ENCODE measurements at places on chromosomes 5 and 9. TPM values are rescaled to one million over a fixed set of nuclear protein-coding genes. Genes with fewer than 3 reads are reported as not detected.

DNA sequence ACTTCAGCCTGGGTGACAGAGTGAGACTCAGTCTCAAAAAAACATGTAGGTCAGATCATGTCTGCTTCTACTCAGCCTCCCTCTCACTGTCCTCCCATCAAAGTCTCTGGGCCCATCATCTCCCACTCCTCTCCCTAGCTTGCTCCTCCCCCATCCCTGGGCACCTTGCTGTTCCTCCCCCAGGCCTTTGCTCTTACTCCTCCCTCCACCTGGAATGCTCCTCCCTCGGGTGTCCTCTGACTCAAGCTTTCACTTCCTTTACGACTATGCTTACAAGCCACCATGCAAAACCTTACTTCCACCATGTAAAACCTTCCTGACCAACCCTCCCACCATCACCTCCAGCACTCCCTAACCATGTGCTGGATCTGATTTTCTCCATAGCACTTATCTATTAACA is 51.5 kb downstream of the MTMR12 start:
- peaks cover 23% of the 10 kb centered on the region for H3K36me3 ChIP-seq
- H3K27ac ChIP-seq, result peak overlapping the region; percentile 56
- H3K4me1 ChIP-seq, result peaks cover 14% of the 10 kb centered on the region
- no peak overlapping the region for H3K4me3 ChIP-seq

Gene PFN3
- polyA plus RNA-seq, result not detected

- H3K27me3 ChIP-seq, result peaks cover 7% of the 10 kb centered on the region
- no peaks in the 10 kb centered on the region for H3K36me3 ChIP-seq
- H3K4me1 ChIP-seq, result peaks cover 16% of the 10 kb centered on the region
- H3K4me3 ChIP-seq, result no peak within 1 kb of the TSS
- DNase-seq, result no peak
- H3K27ac ChIP-seq, result no peak within 1 kb of the TSS
Measured at GRCh38 chr5:54985301-54986268, at the start of gene ESM1. Gene ESM1 (minus strand): TSS chr5:54985593. CDS start chr5:54985517, 76 bp downstream.

GRCh38 chr5:79938468-79938867 is 52.6 kb downstream of the MTX3 start:
- no peak overlapping the region for H3K27ac ChIP-seq
- no peak overlapping the region for H3K4me3 ChIP-seq
- H3K4me1 ChIP-seq, result no peaks in the 10 kb centered on the region
- DNase-seq, result no peak

- H3K4me3 ChIP-seq, result no peak overlapping the region
- H3K4me1 ChIP-seq, result peaks cover 17% of the 10 kb centered on the region
- no peaks in the 10 kb centered on the region for H3K27me3 ChIP-seq
- no peaks in the 10 kb centered on the region for H3K36me3 ChIP-seq
Measured at GRCh38 chr5:147855774-147856069, 22.8 kb upstream of the SCGB3A2 start.

GRCh38 chr9:2764353-2764752 is 47.0 kb downstream of the KCNV2 start:
- H3K4me1 ChIP-seq, result no peaks in the 10 kb centered on the region
- no peak for DNase-seq
- peaks cover 11% of the 10 kb centered on the region for H3K36me3 ChIP-seq

Gene DBH
- not detected for polyA plus RNA-seq

GRCh38 chr5:77425998-77426659 is 66.0 kb downstream of the WDR41 start:
- H3K27me3 ChIP-seq, result no peaks in the 10 kb centered on the region
- no peak overlapping the region for H3K27ac ChIP-seq
- no peak for DNase-seq
- no peak overlapping the region for H3K4me3 ChIP-seq
- H3K36me3 ChIP-seq, result peaks cover 34% of the 10 kb centered on the region

- peak; percentile 93 for DNase-seq
- H3K4me1 ChIP-seq, result peaks cover 64% of the 10 kb centered on the region
- H3K4me3 ChIP-seq, result no peak overlapping the region
- H3K27me3 ChIP-seq, result no peaks in the 10 kb centered on the region
- H3K27ac ChIP-seq, result peak overlapping the region; percentile 73
- no peaks in the 10 kb centered on the region for H3K36me3 ChIP-seq
Measured at GRCh38 chr9:76374783-76375559, 19.3 kb downstream of the RFK start.

DNA sequence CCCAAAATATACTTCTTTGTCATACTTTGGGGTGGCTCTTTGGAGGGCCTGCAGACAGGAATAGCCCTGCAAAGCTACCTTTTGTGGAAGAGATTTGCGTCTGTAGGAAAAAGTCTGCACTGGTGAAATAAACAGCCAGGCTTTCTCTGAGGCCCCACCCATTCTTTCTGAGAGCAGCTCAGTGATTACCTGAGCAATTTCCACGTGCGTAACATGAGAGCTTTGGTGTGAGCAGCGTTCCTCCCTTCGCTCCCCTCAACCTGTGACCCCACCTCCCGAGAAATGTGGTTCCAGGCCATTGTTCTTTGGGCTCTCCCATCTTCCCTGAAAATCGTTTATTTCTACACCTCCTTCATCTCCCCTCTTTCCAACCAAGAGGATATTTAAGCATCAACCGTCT is 23.8 kb upstream of the FBP1 start:
- no peaks in the 10 kb centered on the region for H3K36me3 ChIP-seq
- no peak overlapping the region for H3K27ac ChIP-seq
- H3K27me3 ChIP-seq, result no peaks in the 10 kb centered on the region

DNA sequence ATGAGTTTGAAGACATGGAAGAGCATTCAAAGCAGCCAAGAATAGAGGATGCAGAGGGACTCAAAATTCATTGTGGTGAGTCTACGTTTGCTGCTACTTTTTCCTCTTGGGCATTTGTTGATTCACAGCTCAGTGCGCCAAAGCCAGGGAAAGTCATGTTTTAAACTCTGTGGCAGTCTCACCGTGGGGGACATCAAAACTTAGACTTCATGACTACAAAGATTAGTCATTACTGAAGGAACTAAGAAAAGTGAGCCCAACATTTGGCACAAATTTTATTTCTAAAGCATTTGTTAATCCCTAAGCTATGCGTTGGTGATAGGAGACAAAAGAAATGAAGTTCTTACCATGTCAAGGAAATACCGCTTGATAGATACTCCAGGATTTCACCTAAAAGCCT is 73.7 kb upstream of the MTAP start:
- no peak overlapping the region for H3K27ac ChIP-seq
- no peak for DNase-seq
- H3K4me3 ChIP-seq, result no peak overlapping the region
- no peaks in the 10 kb centered on the region for H3K4me1 ChIP-seq
- H3K36me3 ChIP-seq, result no peaks in the 10 kb centered on the region
- H3K27me3 ChIP-seq, result peaks cover 7% of the 10 kb centered on the region

Gene SPATA31A3
- polyA plus RNA-seq, result not detected

DNA sequence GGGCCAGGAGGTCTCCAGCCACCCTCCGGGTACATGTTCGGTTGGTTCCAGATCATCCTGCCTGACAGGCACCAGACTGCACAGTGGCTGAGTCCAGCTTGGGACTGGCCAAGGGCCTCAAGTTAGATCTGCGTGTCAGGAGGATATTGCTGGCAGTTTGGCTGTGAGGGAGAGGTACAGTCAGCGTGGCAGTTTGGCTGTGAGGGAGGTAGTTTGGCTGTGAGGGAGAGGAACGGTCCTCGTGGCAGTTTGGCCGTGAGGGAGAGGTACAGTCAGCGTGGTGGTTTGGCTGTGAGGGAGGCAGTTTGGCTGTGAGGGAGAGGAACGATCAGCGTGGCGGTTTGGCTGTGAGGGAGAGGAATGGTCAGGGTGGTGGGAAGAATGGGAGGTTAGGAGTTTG is 39.0 kb downstream of the CACNA1B start:
- H3K27ac ChIP-seq, result no peak overlapping the region
- no peaks in the 10 kb centered on the region for H3K36me3 ChIP-seq
- H3K4me1 ChIP-seq, result no peaks in the 10 kb centered on the region

Gene OTULINL
- 4.9 TPM for polyA plus RNA-seq

Gene DIPK1B
- polyA plus RNA-seq, result 4.7 TPM

GRCh38 chr5:103674739-103675138 is 112.2 kb upstream of the NUDT12 start:
- no peak overlapping the region for H3K27ac ChIP-seq
- no peak overlapping the region for H3K4me3 ChIP-seq
- peak; percentile 16 for DNase-seq
- H3K27me3 ChIP-seq, result no peaks in the 10 kb centered on the region
- H3K4me1 ChIP-seq, result peaks cover 3% of the 10 kb centered on the region

GRCh38 chr9:19471737-19472648 is 63.2 kb downstream of the ACER2 start:
- no peaks in the 10 kb centered on the region for H3K4me1 ChIP-seq
- no peak overlapping the region for H3K27ac ChIP-seq
- peak overlapping the region; percentile 2 for H3K4me3 ChIP-seq
- H3K27me3 ChIP-seq, result no peaks in the 10 kb centered on the region
- H3K36me3 ChIP-seq, result no peaks in the 10 kb centered on the region
- peak; percentile 80 for DNase-seq

- DNase-seq, result no peak
- peaks cover 5% of the 10 kb centered on the region for H3K36me3 ChIP-seq
- no peak overlapping the region for H3K4me3 ChIP-seq
- H3K4me1 ChIP-seq, result peaks cover 14% of the 10 kb centered on the region
Measured at GRCh38 chr9:14097215-14097614, 216.7 kb downstream of the NFIB start.

Gene GNA14
- polyA plus RNA-seq, result 1.1 TPM

- H3K4me3 ChIP-seq, result no peak overlapping the region
- no peak overlapping the region for H3K27ac ChIP-seq
- H3K27me3 ChIP-seq, result no peaks in the 10 kb centered on the region
- no peaks in the 10 kb centered on the region for H3K36me3 ChIP-seq
- no peaks in the 10 kb centered on the region for H3K4me1 ChIP-seq
Measured at GRCh38 chr5:125517973-125518550, 771.6 kb upstream of the ZNF608 start.

Gene PDZD2
- polyA plus RNA-seq, result 2.8 TPM

DNA sequence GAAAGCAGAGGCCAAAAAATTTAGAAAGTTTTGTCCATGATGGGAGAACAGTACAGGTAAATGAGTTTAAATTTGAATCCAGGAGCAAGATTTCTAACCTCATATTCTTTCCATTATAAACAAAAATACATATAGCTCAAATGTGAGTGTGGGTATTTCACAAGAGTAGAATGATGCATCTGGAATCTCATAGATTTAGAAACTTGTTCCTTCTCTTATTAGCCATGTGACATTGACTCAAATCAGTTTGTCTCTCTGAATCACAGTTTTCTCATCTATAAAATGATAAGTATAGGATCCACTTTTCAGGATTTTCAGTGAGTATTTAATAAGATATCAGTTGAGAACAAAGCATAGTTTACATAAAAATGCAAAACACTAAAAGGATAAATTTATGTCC is 436.3 kb upstream of the PAPPA start:
- H3K4me1 ChIP-seq, result no peaks in the 10 kb centered on the region
- H3K27ac ChIP-seq, result no peak overlapping the region
- no peak for DNase-seq
- H3K36me3 ChIP-seq, result no peaks in the 10 kb centered on the region
- H3K27me3 ChIP-seq, result no peaks in the 10 kb centered on the region

- H3K36me3 ChIP-seq, result no peaks in the 10 kb centered on the region
- H3K27me3 ChIP-seq, result no peaks in the 10 kb centered on the region
- H3K4me1 ChIP-seq, result no peaks in the 10 kb centered on the region
- no peak overlapping the region for H3K27ac ChIP-seq
Measured at GRCh38 chr5:8693341-8693844, 824.4 kb downstream of the MTRR start.

- no peaks in the 10 kb centered on the region for H3K36me3 ChIP-seq
- H3K4me3 ChIP-seq, result no peak overlapping the region
- H3K27me3 ChIP-seq, result no peaks in the 10 kb centered on the region
- no peak overlapping the region for H3K27ac ChIP-seq
Measured at GRCh38 chr5:148685520-148686134, 31.3 kb upstream of the HTR4 start.

Gene ORM1
- 3.9 TPM for polyA plus RNA-seq

Gene IFNA2
- not detected for polyA plus RNA-seq

GRCh38 chr5:125042261-125042890 is 295.9 kb upstream of the ZNF608 start:
- H3K27ac ChIP-seq, result no peak overlapping the region
- DNase-seq, result no peak
- peaks cover 8% of the 10 kb centered on the region for H3K4me1 ChIP-seq
- H3K27me3 ChIP-seq, result no peaks in the 10 kb centered on the region
- H3K36me3 ChIP-seq, result no peaks in the 10 kb centered on the region
- no peak overlapping the region for H3K4me3 ChIP-seq

- H3K36me3 ChIP-seq, result no peaks in the 10 kb centered on the region
- DNase-seq, result no peak
- H3K27me3 ChIP-seq, result no peaks in the 10 kb centered on the region
- no peaks in the 10 kb centered on the region for H3K4me1 ChIP-seq
- no peak overlapping the region for H3K4me3 ChIP-seq
Measured at GRCh38 chr5:60765019-60765709, 65.2 kb upstream of the DEPDC1B start.

- no peaks in the 10 kb centered on the region for H3K36me3 ChIP-seq
- DNase-seq, result no peak
- no peak overlapping the region for H3K4me3 ChIP-seq
- H3K27me3 ChIP-seq, result no peaks in the 10 kb centered on the region
- no peak overlapping the region for H3K27ac ChIP-seq
- H3K4me1 ChIP-seq, result no peaks in the 10 kb centered on the region
Measured at GRCh38 chr9:6565312-6565711, 80.2 kb downstream of the GLDC start.

Gene FAM53C
- polyA plus RNA-seq, result 7.0 TPM

Gene PDE6A
- polyA plus RNA-seq, result not detected

DNA sequence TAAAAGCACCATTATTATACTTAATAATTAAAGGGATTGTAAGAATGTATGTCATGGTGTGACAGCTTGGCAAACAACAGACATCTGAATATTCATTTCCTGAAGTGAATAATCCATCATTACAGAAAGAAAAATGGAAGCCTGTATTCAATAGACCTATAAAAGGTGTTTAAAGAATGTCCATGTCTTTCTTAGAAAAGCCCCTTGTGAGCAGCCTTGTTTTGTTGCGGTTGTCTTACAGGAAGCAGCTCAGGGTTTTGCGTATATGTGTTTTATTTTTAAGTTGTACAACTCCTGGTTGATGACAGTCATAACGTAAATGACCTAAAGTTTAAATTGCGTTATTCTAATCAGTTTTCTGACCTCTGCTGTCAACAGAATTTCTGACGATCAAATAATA is 53.8 kb downstream of the CAST start:
- H3K4me1 ChIP-seq, result peaks cover 93% of the 10 kb centered on the region
- H3K4me3 ChIP-seq, result no peak overlapping the region
- DNase-seq, result no peak
- H3K36me3 ChIP-seq, result no peaks in the 10 kb centered on the region

Gene LHX3
- polyA plus RNA-seq, result not detected

DNA sequence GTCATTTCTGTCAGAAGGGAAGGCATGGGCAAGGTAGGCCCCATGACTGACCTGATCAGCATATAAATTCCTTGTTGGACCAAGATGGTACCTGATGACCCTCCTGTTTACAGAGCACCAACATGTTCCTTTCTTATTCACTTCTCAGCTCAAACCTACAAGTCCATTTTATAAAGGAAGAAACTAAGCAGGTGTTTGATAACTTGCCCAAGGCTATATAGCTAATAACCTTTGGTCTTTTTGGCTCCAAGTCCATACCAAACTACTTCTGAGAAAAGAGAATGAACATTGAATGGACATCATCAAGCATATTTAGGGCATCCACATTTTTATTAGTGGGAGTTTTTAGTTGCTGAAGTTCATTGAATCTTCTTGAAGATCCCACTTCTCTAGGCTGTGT is 125.2 kb downstream of the GALNT10 start:
- H3K36me3 ChIP-seq, result no peaks in the 10 kb centered on the region
- H3K27me3 ChIP-seq, result no peaks in the 10 kb centered on the region
- no peak for DNase-seq
- no peaks in the 10 kb centered on the region for H3K4me1 ChIP-seq
- H3K27ac ChIP-seq, result no peak overlapping the region
- H3K4me3 ChIP-seq, result no peak overlapping the region

Measured in stomach (tissue), 19 donors.